ENCODE measurements at places on chromosomes 2 and 18.

DNA sequence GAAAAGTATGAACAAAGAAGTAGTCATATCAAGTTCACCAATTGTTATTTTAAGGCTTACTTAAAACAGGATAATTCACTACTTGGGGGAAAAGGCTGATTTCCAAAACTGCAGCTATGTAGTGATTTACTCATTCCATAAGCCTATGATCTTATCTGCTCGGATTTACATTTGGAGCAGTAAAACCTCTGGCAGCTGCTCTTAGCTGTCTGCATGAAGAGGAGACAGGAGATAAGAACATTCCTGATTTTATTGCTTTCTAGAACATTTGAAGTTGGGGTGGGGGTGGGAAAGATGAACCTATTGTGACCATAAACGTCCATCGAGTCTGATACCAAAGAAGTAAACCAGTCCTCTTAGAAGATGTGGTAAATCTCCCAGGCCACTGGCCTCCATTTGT, 120.9 kb downstream of the MMADHC start:
- no peak for DNase-seq

DNA sequence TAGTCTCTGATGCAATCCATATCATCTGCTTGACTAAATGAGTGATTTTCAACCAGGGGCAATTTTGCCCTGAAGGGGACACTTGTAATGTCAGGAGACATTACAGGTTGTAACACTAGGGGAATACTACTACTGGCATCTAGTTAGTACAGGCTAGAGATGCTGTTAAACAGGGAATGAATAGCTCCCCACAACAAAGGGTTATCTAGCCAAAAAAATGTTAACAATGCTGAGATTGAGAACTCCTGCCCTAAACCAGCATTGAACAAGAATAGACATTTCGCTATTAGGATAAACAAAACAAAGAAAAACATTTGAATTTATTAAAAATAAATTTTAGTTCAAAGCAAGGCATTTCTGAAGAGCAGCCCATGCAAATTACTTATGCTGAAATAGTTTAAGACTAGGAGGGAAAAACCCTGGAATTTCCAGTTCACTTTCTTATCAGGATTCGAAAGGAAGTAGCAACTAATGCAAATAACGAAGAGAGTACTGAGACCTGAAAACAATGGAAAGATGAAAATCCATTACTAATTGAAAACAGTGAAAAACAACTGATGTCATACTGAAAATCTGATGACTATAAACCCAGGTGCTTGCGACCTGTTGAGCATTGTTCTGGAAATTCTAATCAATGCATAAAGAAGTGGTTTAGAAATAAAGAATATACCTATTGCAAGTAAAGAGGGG, 53.1 kb downstream of the CAB39 start:
- no peak for DNase-seq

- no peak for DNase-seq
These were observed 11.7 kb downstream of the GEMIN6 start for GRCh38 chr2:38789691-38790090.

- DNase-seq = no peak
These were observed 335.3 kb downstream of the DLGAP1 start for GRCh38 chr18:4119813-4120212.

DNA sequence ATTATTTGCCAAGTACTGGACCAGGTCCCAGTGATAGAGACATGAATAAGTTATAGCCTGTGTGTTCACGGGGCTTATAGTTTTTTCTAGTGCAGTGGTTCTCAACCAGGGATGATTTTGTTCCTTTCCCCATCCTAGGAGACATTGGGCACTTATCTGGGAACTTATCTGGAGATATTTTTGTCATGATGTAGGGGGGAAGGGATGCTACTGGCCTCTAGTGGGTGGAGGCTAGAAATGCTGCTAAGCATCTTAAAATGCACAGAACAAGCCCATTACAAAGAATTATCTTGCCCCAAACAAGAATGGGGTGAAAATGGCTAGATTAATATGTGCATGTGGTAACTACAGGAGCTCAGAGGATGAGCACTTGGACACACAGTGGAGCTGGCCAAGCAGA, 75.2 kb downstream of the KLHL29 start:
- no peak for DNase-seq

All from HuH-7.5 (cell line).